ENCODE measurements at places on chromosomes 13 and 19.

GRCh38 chr13:99228737-99229691, 28.4 kb downstream of the UBAC2 start:
- peak; percentile 67 for DNase-seq

DNA sequence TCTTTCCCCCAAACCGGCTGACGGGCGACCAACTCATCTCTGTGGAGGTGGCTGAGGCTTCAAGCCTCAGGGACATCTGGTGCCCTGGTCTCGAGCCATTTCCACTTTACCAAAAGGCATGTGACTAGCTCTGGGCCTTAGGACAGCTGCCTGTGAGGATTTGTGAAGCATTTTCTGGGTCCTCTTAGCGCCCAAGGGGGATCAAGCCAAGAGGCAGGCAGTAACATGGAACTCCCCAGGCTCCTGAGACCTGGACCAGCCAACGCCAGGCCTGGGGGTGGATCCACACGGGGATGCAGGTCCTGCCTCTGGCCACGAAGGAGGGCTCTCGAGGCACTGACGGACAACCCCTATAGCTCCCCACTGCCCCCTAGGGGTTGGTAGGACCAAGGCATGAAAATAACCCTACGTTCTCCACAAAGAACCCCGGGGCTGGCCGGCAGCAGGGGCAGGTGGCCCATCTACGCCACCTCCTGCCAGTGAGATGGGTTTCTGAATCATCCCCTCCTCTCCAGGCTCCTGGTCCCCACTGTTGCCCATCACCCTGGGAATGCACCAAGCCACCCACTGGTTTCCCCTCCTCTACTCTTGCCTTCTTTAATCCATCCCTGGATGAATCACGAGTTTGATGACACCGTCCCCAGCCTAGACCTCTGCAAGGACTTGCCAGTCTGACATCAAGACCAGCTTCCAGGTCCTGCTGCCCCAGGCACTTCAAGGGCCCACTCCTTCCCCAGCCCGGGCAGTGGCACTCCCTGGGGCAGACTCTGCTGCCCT, 7.0 kb upstream of the MYDGF start:
- DNase-seq = no peak

- DNase-seq = no peak
These were observed 61.0 kb upstream of the SOX1 start for GRCh38 chr13:112005925-112006324.

GRCh38 chr19:10691883-10692282, 9.4 kb upstream of the QTRT1 start:
- no peak for DNase-seq

DNA sequence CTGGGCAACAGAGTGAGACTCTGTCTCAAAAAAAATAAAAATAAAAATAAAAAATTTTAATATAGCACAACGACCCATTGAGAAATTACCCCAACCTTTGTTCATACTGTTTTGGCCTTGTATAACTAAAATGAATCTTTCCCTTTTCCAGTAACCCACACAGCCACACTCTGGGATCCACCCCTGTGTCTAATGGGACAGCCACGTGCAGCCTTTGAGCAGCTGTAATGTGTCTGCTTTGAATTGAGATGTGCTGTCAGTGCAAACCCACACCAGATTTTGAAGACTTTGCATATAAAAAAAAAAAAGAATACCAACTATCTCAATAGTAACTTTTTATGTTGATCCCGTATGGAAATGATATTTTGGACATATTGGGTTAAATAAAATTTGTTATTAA, 112.7 kb upstream of the UBL3 start:
- no peak for DNase-seq

- no peak for DNase-seq
These were observed 268.9 kb downstream of the IRS2 start for GRCh38 chr13:109517517-109517916.

DNA sequence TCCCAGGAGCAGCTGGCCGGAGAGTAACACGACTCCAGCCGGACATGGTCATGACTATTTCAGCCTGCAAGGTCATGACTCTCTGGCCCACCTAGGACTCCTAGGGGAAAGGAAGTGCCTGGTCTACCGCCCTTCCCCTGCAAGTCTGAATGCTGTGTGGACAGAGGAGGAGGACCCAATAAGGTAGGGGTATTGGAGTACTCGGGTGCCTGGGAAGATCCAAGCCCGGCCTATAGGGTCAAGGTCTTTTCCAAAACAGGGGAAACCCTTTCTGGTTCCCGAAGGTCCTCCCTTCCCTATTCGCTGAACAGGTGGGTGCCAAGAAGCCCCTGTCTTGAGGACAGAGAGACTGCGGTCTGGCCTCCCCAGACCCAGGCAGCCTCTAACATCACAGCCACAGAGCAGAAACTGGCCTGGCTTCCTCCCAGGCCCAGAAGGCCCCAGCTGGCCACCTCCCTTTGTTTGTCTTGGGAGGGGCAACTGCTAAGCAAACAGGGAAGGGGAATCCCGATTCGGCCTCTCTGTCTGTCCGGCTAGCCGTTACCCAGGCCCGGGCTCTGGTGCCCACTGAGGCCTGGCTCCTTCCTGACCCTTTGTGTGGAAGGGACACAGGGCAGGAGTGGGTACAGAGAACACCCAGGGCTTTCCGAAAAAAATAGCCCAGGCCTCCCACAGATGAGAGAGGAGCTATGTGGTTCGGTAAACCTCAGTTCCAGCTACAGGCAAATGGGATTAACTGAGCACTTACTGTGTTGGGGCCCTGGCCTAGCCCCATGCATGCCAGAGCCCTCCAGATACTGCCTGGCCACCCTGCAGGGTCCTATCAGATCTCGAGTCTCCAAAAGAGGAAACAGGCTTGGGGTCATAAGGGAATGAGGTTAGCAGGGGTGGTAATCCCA, 5.2 kb upstream of the GRAMD1A start:
- no peak for DNase-seq

GRCh38 chr13:76879883-76880270, 6.3 kb downstream of the KCTD12 start:
- no peak for DNase-seq

GRCh38 chr13:100836711-100837110, 162.1 kb upstream of the TMTC4 start:
- no peak for DNase-seq

- no peak for DNase-seq
These were observed 1193.0 kb downstream of the UQCRFS1 start for GRCh38 chr19:28019901-28020300.

DNA sequence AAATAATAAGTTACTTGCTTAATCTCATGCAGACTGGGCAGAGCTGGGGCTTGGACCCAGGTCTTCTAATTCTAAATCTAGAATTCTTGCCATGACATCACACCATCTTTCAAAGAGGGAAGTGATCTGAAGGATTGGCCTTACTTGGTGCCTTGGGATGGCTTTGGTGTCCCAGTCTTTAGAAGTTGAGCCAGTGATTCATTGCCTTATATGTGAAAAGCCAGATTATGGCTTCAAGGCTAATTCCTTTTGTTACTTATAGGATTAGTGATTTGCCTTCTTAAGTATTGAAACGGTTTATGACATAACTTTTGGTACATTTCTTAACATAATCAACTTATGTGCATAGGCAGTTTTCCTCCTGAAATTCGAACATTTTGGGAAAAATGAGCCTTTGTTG, 14.9 kb downstream of the COG3 start:
- no peak for DNase-seq

DNA sequence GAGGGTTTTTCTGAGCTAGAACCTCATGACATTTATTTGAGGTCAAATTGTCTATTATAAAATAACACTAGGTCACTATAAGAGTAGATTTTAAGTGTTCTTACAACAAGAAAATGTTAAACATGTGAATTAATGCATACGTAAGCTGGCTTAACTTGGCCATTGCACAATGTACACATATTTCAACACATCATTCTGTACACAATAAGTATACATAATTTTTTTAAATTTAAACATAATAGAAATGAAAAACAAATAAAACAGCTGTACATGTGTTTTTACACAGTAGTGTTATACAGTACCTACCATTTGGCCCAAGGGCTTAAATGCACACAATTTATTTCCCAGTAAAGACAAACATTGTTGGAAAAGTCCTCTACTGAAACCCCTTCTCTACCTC, 269.9 kb downstream of the DACH1 start:
- DNase-seq = no peak

- no peak for DNase-seq
These were observed 138.4 kb upstream of the LSM14A start for GRCh38 chr19:34033880-34034279.

DNA sequence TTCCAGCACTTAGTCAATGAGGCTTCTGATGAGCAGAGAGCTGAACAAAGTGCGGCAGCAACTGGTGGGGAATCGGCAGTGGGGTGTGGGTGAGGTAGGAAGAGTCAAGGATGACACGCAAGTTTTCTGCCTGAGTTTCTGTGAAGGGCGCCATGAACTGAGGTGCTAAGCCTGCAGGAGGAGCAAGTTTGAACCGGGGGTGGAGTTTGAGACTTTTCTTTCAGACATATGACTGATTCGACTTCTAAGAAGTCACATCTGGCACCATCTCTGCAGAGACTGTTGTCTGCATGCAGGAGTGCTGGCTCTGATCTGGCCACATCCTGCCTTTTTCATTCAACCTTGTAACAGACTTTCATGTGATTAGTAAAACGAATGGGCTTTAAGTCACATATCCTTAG, 14.8 kb upstream of the GPI start:
- no peak for DNase-seq

GRCh38 chr19:4350111-4350510, 6.7 kb downstream of the MPND start:
- DNase-seq = no peak

GRCh38 chr13:48654511-48654910, 782 bp downstream of the CYSLTR2 start:
- DNase-seq = no peak

DNA sequence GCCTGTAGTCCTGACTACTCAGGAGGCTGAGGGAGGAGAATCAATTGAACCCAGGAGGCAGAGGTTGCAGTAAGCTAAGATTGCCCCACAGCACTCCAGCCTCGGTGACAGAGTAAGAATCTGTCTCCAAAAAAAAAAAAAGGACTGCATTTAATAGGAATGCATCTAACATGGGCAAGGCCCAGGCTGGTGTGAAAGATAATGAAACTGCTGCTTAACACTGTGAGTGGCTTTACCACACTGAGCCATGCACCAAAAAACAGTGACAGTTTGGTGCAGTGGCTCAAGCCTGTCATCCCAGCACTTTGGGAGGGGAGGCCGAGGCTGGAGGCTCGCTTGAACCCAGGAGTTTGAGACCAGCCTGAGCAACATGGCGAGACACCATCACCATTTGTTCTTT, 8.6 kb downstream of the GTF2F1 start:
- no peak for DNase-seq

- no peak for DNase-seq
These were observed 24.6 kb downstream of the SPC24 start for GRCh38 chr19:11130824-11131455.

DNA sequence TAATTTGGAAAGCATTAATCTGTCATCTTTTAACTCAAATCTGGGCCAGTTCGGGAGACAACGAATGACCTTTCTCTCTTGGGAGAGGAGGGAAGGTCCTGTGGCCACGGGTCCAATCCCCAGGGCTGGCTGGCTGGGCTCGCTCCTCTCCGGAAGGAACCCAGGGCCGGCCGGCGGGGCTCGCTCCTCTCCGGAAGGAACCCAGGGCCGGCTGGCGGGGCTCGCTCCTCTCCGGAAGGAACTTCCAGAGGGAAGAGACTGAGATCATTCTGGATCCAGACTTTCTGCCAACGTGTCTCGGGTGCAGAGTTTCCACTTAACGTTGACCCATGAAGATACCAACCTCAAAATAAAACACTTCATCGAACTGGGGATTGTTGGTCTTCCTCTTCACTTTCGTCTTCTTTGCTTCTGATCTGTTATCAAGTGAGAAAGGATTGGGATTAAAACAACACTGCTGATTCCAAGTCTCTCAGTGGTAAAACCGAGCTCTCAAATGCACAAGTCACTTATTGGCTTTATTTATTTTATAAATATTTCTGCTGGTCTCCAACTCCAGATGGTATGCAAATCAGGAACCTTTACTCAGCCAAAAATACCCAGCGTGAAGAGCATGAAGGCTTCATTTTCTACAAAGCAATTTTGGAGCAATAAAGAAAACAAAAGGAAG, 53.3 kb upstream of the C13orf46 start:
- no peak for DNase-seq

DNA sequence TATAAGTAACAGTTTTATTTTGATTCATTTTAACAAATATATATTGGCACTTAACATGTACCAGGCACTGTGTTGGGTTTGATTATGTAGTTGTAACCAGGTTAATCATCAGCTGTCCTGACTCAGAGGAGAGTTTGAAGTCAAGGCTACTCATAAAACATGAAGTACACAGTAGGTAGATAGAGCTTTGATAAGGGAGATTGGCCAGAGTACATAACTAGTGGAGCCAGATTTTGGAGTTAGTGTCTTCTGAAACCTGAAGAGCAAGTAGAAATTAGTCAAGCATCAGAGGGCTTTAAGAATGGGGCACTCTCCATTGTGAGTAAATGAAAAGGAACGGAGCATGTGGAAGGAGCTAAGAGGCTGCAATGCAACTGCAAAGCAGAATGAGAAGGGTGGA, 333.9 kb downstream of the RFC3 start:
- DNase-seq = no peak

DNA sequence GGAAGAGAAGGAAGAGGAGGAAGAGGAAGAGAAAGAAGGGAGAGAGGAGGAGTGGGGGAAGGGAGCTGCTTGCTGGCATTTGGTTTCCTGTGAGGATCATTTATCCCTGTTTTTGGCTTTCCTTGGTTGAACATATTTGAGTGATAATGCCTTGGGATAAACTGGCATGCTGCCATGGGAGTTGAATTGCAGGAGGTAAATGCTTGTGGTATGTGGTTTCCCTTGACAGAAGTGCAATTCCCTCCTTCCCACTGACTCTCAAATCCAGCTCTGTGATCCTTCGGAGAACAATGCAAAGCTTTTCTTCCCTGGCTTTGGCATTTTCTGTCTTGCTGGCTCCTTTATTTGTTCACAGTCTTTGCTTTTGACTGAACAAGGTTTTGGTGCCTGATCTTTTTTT, 27.2 kb upstream of the CBY2 start:
- peak; percentile 87 for DNase-seq

GRCh38 chr13:40506592-40507446, 159.6 kb downstream of the FOXO1 start:
- no peak for DNase-seq

GRCh38 chr13:76725211-76725610, 161.0 kb downstream of the KCTD12 start:
- DNase-seq = no peak

DNA sequence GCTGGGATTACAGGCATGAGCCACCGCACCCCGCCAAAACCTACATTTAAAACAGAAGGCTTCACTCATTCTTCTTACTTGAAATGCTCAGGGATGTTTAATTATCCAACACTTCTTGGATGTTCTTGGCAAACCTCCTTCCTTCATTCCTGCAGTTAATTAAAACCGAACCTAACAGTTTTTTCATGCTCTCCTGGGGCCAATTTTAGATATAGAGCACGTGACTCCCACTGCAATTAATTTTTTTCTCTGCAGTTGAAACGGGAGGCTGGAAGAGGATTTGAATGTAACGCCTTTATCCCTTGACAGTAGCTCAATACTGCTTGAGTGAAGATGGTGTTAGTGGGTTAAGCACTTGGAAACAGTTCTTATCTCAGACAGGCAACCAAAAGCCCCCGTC, 4.6 kb upstream of the ACTL9 start:
- DNase-seq = no peak
